ENCODE measurements at places on chromosomes 2 and 18.

GRCh38 chr2:69635432-69635831 is 8.1 kb downstream of the AAK1 start:
- no peak for DNase-seq

GRCh38 chr2:102190430-102191107 is 3.7 kb downstream of the IL1RL2 start:
- no peak for DNase-seq

GRCh38 chr2:166017208-166017607 is 63.6 kb upstream of the TTC21B start:
- no peak for DNase-seq

DNA sequence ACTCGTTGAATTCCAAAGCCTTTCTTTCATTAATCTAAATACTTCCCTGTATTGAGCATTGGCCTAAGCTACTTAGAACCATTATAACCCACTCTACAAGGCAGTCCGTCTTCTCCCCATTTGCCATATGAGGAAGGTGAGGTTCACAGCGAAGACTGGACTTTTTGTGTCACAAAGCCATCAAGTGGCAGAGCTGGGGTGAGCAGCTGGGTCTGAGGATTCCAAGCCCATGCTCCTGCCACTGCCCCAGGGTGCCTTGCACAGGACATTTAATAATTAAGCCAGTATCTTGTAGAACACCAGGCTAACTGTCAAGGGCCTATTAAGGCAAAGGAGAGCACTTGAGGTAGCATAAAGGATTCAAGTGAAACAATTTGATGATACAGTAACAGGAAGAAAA is 68.8 kb upstream of the ZNF397 start:
- DNase-seq = no peak

GRCh38 chr2:118978064-118978463 is 36.1 kb downstream of the MARCO start:
- no peak for DNase-seq

DNA sequence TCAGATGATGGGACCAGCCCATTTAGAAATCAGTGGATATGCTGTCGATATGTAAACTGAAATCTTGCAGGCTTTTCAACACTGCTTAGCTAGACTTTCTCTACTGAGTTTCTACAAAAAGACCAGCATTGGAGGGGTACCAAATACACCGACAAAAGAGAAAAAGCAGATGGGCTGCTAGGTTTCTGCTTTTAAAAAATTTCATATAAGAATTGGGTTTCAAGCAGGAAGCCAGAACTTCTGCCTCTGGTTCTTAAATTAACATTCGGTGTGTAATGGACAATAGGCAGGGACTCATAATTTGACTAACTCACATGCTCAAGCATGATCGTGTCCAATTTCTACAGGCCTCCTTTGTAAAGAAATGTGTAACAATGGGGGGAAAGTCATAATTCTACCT is 3.1 kb downstream of the ARL4C start:
- no peak for DNase-seq

GRCh38 chr2:102006886-102007278 is 15.1 kb downstream of the IL1R2 start:
- DNase-seq = no peak

- no peak for DNase-seq
Measured at GRCh38 chr2:71891719-71892422, 255.8 kb downstream of the CYP26B1 start.

- DNase-seq = no peak
Measured at GRCh38 chr2:191637182-191638078, 40.5 kb upstream of the NABP1 start.

GRCh38 chr2:241943961-241944575 is 74.5 kb downstream of the RTP5 start:
- DNase-seq = no peak

- no peak for DNase-seq
Measured at GRCh38 chr2:28972778-28973335, 8.2 kb upstream of the TOGARAM2 start.

GRCh38 chr2:70203086-70203485 is 12.3 kb upstream of the C2orf42 start:
- DNase-seq = no peak

- no peak for DNase-seq
Measured at GRCh38 chr2:71689968-71690834, 236.8 kb downstream of the DYSF start.

DNA sequence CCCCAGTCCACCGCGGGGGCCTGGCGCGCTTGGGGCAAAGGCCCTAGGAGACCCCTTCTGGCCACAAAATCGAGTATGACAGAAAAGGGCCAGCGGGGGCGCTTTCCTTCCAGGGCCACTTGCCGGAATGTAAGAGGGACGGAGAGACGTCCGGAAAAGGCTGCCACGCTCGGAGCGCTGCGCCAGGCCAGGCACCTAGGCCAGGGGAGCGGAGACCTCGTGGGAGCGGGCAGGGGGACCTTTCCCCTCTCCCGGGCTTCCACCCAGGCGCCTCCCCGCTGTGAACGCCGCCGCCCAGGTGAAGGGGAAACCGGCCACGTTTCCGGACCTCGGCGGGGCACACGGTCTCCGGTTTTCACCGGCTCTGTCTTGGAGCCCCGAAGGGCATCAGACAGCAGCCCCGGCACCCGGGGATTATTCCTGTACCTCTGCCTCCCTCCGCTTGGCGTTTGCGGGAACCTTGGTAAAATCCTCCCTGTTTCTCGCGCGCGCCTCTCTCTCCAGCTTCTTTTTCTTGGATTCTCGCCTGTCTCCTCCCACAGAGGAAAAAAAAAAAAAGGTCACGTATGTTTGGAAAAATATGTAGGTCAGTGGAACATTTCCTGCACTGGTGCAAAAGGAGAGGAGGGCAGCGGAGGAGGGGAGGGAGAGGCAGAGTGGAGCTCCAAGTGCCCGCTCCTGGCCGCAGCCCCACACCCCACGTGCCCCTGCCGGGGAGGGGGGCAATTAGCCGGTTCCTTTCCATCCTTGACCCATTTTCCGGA is 1.2 kb upstream of the NPAS2 start:
- DNase-seq = no peak

DNA sequence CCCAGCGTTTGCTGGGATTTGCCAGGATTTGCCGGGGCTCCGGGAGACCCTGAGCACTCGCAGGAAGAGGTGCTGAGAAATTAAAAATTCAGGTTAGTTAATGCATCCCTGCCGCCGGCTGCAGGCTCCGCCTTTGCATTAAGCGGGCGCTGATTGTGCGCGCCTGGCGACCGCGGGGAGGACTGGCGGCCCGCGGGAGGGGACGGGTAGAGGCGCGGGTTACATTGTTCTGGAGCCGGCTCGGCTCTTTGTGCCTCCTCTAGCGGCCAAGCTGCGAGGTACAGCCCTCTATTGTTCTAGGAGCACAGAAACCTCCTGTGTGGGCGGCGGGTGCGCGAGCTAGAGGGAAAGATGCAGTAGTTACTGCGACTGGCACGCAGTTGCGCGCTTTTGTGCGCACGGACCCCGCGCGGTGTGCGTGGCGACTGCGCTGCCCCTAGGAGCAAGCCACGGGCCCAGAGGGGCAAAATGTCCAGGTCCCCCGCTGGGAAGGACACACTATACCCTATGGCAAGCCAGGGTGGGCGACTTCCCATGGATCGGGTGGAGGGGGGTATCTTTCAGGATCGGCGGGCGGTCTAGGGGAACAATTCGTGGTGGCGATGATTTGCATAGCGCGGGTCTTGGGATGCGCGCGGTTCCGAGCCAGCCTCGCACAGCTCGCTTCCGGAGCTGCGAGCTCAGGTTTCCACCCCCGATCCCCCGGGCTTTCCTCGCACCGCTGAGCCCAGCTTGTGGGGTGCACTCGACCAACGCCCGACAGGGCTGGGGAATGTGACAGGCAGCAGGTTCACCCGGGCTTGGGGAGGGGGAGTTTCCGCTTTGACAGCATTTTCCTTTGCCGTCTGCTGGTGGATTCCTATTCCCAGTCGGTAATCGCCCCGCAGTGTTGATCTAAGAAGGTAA is 2.8 kb downstream of the ONECUT2 start:
- no peak for DNase-seq

- no peak for DNase-seq
Measured at GRCh38 chr18:22488554-22488953, 70.8 kb upstream of the CTAGE1 start.

GRCh38 chr2:122753336-122753735 is 997.9 kb downstream of the TSN start:
- DNase-seq = no peak

GRCh38 chr2:167905668-167906067 is 341.7 kb downstream of the STK39 start:
- DNase-seq = no peak

DNA sequence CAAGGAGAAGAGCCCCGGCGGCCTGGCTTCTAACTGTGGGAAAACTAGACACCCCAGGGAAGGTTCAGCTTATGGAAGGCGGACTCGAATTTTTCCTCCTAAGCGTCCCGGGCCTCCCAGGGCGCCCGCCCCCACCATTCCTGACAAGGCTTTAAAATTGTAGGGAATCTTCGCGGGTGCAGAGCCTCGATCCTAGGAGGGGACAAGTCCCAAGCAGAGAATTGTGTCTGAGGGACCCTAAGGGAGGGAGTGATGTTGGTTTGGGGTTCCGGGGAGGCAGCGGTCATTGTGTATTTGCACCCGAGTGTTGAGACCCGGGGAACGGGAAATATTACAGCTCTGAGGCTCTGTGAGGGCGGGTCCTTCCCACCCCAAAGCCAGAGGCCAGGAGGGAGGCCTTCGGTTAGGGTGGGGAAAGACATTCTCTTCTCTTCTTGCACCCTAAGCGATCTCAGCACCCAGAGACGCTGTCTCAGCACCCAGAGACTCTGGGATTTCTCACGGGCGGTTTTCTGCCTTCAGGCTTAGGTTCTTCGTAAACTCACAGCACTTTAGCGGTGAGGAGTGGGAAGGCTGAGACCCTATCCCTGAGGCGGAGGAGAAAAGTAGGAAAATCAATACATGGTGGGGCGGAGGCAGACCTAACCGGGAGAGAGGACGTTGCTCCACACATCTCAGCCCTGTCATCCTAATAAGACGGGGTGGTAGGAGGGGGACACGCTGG is 7.6 kb downstream of the OSR1 start:
- DNase-seq = no peak

- DNase-seq = no peak
Measured at GRCh38 chr2:102498414-102498813, 25.4 kb downstream of the SLC9A4 start.

- no peak for DNase-seq
Measured at GRCh38 chr2:197122821-197123220, 187.8 kb downstream of the ANKRD44 start.

DNA sequence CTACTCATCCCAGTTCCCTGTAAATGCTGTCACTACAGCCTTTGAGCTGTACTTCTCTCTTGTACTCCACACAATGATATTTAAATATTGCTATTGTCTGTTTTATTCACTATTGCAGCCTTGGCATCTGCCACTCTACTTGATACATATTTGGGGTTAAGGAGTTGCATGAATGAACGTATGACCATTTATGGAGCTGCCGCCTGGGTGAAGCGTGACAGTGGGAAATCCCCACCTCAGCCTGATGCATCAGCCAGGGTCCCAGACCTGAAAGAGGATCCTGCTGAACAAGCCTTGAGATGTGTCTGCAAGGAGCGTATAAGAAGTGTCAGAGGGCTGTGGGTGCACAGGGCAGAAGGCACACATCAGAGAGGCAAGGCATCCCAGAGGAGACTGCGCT is 39.1 kb downstream of the MRPL35 start:
- DNase-seq = no peak

DNA sequence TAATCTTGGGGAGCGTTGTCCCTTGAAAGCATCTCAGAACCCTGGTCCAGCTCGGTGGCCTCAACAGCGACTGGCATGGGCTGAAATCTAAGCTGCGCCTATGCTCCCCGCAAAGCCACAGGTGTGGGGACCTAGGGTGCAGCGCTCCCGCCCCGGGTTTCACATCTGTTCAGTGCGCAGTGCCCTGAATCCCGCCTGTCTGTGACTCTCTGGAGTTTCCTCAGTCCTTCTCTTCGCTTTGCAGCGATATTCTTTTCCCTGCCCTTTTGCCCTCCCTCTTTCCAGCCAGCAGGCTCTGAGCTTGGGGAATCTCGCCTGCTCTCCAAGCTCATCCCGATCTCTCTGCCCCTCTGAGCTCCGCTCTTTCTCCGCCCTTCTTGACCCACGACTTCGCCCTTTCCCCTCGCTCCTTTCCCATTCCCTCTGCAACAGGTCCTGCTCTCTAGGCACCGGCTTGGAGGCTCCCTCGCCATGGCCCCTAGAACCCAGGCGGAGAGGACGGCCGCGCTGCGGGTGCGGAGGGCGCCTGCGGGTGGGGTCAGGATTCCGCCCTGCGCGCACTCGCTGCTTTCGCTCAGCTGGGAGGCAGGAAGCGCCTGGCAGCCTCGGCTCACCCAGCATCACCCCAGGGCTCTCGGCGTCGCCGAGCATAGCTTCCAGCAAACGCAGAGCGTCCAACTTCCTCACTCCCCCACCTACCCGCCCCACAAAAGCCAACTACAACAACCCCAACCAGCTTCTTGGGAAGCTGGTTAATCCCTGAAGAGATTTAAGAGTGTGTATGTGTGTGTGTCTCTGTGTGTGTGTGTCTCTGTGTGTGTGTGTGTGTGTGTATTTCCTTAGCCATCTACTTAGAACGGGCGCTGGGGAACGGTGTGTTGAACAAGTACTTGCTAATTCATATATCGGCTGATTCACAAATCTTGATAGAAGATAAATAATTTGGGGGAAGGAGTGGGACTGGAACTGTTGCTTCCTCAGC is 1.1 kb downstream of the GRP start:
- no peak for DNase-seq

DNA sequence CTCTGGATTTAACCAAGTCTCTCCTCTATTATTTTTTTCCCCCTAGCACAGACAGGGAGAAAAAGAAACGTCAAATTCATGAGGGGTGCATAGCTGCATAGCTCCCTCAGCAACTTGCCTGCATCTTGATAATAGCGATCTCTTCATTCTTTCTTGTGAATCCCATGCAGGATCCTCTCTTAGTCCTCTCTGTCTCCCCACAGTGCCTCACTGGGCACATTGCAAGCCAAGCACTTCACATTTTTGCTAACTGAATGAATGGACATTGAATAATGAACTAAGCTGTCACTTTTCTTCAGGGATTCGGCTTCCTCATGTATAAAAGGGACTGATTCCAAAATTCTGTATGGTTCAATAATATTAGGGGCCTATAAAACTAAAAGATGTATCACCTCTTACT is 2.9 kb upstream of the EPB41L3 start:
- DNase-seq = no peak

- DNase-seq = no peak
Measured at GRCh38 chr2:168662651-168663208, 139.7 kb upstream of the NOSTRIN start.

GRCh38 chr2:77404189-77404588 is 118.0 kb downstream of the LRRTM4 start:
- DNase-seq = no peak

DNA sequence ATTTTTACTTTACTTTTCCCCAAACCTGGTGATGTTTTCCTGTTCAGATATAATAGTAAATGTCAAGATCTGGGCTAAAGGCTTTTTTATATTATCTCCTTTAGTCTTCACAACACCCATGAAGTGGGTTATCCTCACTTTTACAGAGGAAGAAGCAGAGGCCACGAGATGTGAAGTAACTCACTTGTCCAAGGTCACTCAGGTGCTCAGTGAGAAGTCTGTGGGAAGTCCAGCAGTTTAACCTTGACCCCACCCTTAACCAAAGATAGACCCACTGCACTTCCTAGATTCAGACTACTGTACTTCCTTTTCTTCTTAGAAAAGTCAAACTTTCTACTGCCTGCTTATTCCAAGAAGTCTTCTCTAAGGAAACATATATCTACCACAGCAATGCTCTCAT is 56.3 kb upstream of the STAT1 start:
- DNase-seq = no peak

All from activated CD8-positive, alpha-beta memory T cell treated with anti-CD3 and anti-CD28 coated beads for 1 hour (primary cell).